ENCODE measurements at places on chromosomes 5 and 9.

GRCh38 chr9:101307051-101307450 lies 77.8 kb downstream of the BAAT start:
- no peak for DNase-seq

DNA sequence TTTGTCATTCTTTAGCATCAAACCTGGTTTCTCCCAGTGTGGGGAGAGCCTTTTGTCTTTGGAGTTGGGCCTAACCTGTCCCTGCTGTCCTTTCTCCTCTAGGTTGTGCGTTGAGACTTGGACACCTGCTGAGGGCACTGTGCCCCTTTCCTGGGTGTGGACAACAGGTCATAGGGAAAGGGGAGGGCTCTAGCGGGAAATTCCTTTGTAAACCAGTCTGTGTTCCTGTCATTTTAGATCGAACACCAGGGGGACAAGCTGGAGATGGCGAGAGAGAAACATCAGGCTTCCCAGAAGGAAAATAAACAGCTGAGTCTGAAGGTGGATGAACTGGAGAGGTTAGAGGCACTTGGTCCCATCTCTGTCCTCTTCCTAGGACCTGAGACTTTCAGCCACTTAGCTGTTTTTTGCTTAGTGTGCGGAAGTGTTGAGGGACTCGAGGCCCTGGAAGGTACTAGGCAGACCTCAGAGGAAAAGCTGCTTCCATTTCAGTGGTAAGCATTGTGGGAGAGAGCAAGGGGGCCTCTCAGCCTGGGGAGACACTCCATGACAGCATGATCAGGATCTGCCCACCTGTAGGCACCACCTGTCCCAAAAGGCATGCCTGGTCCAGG lies 8.6 kb upstream of the GLE1 start:
- DNase-seq, result peak; percentile 6

GRCh38 chr9:133221177-133221809 lies 12.2 kb upstream of the OBP2B start:
- DNase-seq, result no peak

DNA sequence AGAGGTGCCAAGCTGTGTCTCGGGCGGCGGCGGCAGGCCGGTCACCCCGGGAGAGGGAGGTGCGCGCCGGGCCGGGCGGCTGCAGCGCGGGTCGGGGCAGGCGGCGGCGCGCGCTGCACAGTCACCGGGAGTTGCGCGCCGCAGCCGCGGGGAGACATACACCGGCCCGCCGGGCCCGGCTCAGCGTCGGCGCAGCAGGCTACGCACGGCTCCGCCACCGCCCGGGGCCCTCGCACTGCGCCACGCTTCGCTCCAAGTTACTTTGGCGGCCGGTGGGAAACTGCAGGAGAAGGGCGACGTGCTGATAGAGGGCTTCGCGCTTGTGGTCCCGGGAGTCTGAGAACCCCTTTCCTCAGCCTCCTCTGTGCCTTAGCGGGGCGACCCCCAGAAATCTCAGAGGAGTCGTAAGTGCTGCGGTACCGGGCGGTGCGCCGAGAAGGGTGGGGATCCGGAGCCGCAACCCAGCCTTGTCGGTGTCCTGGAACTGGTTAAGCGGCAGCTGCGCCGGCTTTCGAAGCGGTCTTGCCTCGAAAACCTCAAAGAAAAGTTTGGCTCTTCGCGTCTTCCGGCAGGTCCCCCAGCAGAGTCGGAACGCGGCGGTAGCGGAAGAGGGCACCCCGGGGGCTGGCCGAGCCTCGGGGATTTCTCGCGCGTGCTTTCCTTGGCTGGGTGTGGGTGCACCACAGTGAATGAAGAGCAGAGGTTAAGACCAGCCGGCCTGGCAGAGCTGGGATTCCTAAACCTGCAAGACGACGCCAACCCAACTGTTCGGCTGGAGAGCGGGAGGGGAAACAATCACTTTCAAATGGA lies at the start of gene EFNA5:
Gene EFNA5, minus strand, starts transcription at position 6 of the 810 bp plus-strand sequence.
- peak; percentile 37 for DNase-seq

DNA sequence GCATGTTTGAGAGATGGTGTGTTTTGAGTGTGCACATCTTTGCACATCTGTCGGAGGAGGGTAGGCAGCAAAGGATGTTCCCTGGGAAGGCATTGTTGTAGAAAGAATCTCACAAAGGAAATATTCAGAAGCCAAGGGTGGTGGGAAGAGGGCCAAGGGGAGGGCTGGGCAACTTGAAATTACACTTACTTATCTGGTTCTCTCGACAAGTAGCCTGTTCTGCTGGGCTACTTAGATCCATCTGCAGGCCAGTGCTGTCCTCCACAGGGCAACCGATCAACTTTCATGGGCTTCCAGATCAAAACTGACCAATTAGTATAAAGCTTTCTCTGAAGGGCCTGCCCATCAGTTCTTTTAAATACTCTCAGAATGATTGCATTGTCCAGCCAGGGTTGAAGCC lies 495.2 kb downstream of the GADD45G start:
- no peak for DNase-seq

DNA sequence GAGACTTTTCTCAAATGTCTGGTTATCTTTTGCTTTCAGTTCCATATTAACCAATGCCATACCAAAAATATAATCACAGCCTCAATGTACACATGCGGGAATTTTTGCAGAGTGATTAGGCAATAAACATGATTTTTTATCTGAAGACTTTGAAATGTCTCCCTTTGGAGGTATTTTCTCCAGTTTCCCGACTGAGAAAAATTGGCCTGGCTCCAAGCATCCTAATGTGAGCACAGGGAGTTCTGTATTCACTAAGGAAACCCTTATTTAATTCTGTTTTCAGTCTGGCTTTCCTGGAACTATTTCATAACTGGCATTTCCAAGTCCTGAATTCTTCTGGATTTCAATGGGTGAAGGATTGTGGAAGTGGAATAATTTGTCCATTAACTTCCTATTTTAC lies 8.5 kb downstream of the HCN1 start:
- no peak for DNase-seq

GRCh38 chr5:52998552-52999313 lies 9.6 kb downstream of the ITGA2 start:
- no peak for DNase-seq

- no peak for DNase-seq
Observed at GRCh38 chr5:39143151-39143860, 69.1 kb upstream of the RICTOR start.

- no peak for DNase-seq
Observed at GRCh38 chr9:129987047-129987446, 55.9 kb downstream of the FNBP1 start.

GRCh38 chr5:160497878-160498277 lies 76.2 kb downstream of the PTTG1 start:
- no peak for DNase-seq

- DNase-seq, result no peak
Observed at GRCh38 chr5:51033215-51033614, 350.0 kb upstream of the ISL1 start.

DNA sequence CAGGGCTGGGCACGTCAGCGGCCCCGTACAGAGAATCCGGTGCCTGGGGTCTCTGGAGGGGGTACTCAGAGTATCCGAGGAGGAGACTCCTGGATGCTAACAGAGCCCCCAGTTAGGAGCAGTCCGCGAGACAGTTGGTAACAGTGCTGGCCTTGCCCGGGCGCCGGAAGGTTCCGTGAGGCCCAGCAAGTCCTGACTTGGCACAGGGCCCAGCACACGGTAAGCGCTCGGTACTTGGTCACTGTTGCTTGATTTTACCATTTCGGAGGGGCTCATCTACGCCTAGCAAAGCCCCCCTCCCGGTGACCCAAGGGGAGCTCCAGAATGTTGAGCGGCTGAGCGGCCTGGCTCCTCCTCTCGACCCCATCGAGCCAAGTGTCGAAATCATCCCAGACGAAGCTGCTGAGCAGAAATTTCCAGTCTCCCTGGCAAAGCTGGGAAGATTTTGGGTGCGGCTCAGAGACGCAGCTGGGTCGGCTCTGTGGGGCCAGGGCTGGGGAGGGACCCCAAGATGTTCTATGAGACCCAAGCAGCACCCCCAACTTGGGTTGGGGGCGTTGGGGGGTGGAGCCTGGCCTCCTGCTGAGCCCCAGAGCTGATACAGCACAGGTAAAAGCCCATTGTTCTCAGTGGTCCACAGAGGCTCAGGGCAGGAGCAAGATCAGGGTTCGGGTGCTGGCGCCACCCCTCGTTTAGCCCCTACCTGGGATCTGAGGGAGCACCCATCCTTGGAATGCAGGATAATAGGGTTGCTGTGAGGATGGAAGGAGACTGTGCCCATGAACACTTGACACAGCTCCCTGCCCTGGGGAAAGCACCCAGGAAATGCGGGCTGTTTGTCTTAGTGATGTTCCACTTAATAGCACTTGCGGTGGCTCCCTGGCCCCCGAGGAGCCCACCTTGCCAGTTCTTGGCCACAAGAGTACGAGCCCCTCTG lies 137.2 kb downstream of the C9orf50 start:
- DNase-seq, result peak; percentile 79

DNA sequence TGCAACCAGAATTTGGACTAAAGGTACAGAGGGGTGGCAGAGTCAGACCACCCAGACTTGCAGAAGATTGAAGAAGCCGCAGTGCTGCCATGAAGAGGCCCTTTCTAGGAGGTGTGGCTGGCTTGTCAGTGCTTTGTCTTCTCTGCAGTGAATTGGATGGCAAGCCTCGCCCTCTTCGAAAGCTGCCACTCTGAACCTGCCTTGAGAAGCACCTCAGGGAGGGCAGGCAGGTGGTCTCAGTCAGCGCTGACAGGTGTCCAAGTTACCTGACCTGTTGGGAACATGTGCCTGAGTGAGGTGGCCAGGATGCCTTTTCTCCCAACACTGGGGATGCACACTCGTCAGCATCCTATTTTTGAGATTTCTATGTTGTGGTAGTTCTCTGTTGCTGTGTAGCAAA lies 6.2 kb downstream of the TENT4A start:
- no peak for DNase-seq

DNA sequence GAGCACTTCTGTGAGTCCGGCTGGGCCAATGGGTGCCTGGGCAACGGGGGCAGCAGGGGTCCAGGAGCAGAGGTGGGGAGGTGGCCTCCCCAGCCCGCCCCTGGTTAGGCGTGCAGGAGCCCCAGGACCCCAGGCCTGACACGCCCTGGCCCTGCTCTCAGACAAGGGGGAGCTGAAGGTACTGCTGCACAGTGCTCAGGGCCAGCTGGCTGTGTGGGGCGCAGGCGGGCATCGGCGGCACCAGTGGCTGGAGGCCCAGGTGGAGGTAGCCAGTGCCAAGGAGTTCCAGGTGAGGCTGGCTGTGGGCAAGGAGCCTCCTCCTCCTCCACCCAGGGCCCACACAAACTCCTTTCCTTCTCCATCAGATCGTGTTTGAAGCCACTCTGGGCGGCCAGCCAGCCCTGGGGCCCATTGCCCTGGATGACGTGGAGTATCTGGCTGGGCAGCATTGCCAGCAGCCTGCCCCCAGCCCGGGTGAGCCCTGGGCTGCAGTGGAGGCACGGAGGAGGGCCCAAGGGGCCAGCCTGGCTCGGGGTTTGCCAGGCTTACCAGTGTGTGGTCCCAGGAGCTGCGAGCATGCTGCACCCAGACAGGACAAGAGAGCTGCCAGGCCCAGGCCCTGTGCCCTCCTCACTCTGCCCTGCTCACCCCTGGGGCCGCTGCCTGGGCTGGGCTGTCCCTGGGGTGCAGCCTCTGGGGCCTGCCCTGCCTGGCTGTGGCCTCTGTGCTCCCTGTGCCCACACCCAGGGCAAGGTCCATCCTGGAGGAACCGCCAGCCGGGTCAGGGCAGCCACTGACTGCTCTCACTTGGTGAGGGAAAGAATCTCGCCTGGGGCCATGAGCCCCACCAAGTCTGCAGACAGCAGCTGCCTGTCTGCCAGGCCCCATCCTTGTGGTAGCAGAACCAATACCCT lies 7.0 kb downstream of the MAMDC4 start:
- DNase-seq, result no peak

- peak; percentile 74 for DNase-seq
Observed at GRCh38 chr9:28329323-28329722, 756.0 kb upstream of the C9orf72 start.

GRCh38 chr5:43061352-43062075 lies 21.4 kb upstream of the ANXA2R start:
- DNase-seq, result no peak

DNA sequence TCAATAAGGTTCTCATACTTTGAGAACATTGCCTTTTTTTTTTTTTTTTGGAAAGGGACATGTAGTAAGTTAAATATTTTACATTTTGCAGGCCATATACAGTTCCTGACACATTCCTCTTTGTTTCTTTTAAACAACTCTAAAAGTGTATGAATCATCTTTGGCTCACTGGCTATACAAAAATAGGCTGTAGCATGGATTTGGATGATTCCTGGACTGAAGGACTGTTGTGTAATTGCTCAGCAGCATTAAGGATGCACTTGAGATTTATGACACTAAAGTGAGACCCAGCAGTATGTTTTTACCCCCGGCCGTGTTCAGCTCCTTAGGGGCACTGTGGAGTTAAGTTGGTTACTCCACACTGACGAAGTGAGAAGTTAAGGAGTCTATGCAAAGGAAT lies 41.3 kb downstream of the VPS13A start:
- peak; percentile 68 for DNase-seq

DNA sequence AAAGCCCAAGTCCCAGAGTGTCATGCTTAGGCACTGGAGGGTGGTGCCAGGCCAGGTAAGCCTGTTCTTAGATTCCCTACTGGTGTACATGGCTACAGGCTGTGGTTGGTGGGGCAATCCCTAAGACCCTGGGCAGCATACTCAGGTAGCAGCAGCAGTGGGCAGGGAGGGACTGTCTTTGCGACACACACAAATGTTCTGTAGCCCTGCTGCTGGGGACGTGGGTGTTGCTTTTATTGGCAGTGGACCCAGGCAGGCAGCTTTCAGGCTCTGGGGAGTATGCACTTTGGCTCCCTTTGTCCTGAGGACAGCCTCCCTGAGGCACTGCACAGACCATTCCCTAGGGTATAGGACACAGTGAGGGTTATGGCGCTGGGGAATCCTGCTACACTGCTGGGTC lies 137.1 kb upstream of the ADAMTS19 start:
- no peak for DNase-seq

GRCh38 chr5:127472700-127473099 lies 44.7 kb upstream of the PRRC1 start:
- DNase-seq, result no peak

DNA sequence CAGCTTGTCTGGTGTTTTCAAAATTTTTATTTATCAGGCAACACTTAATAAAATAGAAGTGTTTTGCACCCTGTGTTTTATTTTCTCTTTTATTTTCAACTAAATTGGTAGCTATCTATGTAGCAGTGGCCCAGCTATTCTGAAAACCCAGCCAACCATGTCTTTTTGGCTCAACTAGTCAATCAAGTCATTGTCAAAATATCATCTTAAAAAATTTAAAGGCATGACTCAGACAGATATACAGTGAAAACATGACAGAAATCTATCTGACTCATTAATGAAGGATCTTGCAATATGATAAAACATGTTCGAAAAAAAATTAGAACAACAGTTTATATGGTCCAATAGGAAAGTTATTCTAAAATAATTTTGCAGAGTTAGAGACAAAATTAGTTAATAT lies 75.1 kb downstream of the HSD17B4 start:
- DNase-seq, result peak; percentile 64

- DNase-seq, result peak; percentile 38
Observed at GRCh38 chr5:36734422-36734821, 128.0 kb downstream of the SLC1A3 start.

DNA sequence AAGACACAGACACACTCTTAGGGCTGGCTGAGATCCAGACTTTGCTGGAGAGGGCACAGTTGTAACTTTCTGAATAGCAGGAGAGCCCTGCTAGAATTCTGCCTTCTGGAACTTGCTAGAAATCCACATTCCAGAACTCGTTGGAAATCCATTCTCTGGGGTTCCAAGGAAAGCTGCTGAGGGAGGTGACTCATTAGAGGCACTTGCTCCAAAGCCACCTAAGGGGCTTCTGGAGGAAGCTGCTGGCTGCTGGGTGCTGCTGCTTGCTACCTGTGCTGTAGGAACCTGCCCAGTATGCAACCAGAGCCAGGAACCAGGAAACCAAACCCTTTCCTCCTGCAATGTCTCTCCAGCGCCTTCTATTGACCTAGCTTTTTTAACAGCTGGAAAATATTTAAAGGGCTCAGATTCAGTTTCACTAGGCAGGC lies 4.1 kb upstream of the TLE4 start:
- DNase-seq, result peak; percentile 47

- DNase-seq, result peak; percentile 80
Observed at GRCh38 chr9:94443032-94443722, 111.7 kb upstream of the PCAT7 start.
